Stimulated activated CD8-positive, alpha-beta memory T cell treated with anti-CD3 and anti-CD28 coated beads, Interleukin-4, amount 100 ng/mL, for 4 hours (primary cell): ENCODE measurements at places on chromosomes 7 and 10.
A peak's percentile ranks its signal among the peaks of the same experiment; 100 is the strongest.

DNA sequence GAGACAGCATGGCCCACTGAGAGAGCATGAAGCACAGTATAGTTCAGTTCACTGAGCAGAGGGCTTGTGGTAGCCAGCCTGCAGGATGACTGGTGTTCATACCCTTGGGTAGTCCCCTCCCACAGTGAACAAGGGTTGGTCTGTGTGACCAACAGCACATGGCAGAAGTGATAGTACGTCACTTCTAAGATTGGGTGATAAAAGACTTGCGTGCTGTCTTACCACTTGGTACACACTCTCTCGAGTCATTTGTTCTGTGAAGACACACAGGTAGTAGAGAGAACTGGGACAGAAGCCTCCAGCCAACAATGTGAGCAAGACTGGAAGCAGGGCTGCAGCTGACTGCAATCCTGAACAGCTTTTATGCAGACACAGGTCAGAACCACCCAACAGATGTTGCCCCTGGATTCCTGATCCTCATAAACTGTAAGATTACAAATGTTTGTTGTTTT lies 14.6 kb downstream of the EPC1 start:
- DNase-seq, result peak; percentile 60

DNA sequence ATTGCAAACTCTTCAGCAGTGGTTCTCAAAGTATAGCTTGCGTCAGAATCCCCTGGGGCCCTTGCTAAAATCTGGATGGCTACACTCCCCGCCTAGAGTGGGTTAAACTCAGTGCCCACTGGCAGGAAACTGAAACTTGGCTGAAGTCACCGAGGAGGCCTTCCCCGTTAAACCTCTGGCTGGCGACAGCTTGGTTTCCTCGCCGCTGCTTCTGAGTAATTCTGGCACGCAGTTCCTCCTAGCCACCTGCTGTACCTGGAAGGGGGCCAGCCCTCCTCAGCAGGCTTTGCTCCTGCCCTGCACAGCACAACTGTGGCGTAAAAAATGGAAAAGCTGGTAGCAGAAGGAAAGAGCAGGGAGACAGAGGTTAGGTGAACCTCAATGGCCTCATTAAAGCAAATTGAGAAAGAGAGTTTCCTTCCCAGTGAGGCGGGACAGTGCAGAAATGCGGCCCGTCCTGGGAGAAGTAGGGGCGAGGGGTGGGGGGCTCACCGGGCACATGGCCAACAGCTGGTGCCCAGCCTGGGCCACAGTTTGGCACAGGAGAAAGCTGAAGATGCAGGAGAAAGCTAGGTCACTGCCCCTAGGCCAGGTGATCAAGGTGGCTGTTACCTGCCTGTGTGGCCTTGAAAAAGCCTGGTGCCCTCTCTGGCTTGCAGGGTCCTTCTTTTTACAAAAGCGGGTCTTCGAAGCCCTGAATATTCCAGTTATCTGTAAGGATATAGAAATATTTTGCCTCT lies 46.6 kb downstream of the ALOX5 start:
- DNase-seq, result no peak

GRCh38 chr10:6002809-6003510 lies 25.6 kb upstream of the IL15RA start:
- no peak for DNase-seq

DNA sequence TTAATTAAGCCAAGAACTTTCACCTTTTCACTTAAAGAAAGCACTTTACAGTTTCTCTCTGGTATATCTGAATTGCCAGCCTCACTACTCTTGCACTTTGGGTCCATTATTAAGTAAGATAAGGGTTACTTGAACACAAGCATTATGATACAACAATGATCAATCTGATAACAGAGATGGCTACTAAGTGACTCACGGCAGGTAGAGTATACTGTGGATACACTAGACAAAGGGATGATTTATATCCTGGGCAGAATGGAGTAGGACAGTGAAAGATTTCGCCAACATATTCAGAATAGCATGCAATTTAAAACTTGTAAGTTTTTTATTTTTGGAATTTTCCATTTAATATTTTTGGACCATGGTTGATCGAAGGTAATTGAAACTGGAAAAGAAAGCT lies 34.3 kb upstream of the ITGB8 start:
- no peak for DNase-seq

DNA sequence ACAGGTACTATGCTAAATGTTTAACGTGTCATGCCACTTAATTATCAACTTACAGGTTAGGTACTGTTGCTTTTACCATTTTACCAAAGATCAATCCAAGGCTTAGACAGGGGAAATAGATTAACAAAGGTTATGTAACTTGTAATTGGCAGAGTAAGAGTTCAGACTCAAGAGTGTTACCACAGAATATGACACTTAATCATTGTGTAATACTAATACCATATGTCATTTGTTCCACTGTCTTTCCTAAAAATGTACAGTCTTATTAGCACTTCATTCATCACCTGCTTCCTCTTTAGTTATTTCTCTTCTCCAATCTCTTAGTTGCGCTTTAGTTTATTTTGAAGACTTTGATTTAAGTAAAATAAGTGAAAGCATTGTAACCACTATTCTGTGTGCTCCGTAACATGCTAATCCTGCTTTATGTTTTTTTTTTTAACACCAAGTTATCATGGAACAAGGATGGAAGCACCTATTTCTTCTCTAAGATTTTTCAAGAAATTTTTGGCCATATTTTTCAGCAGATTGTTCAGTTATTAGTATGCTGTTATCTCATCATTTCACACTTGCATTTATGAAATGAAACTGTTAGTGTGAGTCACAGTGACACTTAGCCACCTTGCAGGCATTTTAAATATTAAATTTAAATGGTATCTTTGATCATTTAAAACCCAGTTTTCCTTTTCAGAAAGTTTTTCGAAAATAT lies 197.3 kb downstream of the PHF14 start:
- DNase-seq, result no peak

DNA sequence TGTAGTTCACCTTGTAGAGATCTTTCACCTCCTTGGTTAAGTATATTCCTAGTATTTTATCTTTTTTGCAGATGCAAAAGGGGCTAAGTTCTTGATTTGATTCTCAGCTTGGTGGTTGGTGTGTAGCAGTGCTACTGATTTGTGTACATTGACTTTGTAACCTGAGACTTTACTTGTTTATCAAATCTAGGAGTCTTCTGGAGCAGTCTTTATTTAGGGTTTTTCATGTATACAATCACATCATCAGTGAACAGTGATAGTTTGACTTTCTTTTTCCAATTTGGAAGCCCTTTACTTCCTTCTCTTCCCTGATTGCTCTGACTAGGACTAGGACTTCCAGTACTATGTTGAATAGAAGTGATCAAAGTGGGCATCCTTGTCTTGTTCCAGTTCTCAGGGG lies 33.8 kb downstream of the GPR22 start:
- no peak for DNase-seq
